ENCODE measurements at places on chromosomes 5 and 9.

DNA sequence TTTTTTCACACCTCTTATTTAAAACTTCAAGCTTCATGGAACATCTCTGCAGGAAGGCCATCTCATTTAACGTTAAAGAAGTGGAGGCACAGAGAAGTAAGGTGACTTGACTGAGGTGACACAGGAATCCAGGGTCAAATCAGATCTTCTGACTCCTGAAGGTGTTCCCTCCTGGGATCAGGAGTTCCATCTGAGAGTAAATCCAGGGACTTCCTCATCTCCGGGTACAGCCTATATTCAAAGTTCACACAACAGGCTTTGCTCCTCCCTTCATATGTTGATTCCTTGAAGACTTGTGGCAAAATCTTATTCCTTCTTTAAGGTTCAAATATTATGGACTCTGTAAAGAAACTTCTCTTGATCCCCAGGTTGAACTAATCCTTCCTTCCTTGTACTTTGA lies 313.1 kb upstream of the CLINT1 start:
- DNase-seq = no peak

- no peak for DNase-seq
Observed at GRCh38 chr9:98925956-98926355, 17.8 kb upstream of the COL15A1 start.

GRCh38 chr5:75706775-75707174 lies 10.5 kb downstream of the POC5 start:
- no peak for DNase-seq

GRCh38 chr5:28766565-28767158 lies 1728.3 kb upstream of the CDH9 start:
- no peak for DNase-seq

- no peak for DNase-seq
Observed at GRCh38 chr5:65126542-65127069, 355.1 kb downstream of the ADAMTS6 start.

DNA sequence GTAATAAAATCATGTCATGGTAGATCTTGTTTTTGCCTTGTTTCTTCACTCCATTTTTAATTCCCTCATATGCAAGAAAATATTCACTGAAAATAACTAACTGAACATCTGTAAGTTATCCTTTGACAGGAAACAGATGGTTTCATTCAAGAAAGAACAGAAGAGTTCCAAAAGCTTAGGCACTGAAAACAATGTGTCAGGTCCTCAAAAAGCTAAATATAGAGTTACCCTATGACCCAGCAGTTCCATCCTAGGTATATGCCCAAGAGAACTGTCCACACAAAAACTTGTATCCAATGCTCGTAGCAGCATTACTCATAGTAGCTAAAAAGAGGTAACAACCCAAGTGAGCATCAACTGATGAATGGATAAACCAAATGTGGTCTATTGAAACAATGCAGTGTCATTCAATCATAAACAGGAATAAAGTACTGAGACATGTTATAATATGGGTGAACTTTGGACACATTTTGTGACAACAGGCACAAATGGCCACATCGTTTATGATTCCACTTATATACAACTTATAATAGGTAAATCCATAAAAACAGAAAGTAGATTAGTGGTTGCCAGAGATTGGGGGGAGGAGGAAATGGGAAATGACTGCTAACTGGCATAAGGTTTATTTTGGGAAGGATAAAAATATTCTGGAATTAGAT lies 231.0 kb downstream of the FRMD3 start:
- DNase-seq = no peak

DNA sequence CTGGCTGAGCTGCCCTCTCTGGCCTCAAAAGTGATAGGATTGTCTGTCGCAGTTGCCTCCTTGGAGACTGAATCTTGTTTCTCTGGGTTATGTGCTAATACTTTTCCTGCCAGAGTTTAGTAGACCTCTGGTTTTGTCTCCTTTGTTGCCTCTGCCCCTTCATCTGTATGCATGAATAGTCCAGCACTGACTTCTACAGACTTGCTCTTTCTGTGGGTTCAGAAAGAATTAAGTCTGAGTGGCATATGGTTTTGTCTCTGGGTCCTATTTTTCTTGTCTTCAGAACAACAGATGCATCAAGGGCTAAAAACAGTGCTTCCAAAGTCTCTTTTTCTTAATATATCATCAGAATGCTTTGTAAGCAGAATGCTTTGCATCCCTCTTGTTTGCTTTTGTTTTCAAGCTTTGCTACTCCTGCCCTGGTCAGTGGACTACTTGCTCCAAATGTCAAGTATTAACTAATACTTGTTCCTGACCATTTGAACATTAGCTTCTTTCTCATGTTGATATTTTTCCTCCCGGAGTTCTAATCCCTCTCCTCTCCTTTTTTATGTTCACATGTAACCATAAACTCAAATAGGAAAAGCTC lies 131.7 kb downstream of the UNC13B start:
- no peak for DNase-seq

- DNase-seq = no peak
Observed at GRCh38 chr9:70746316-70746715, 331.9 kb upstream of the KLF9 start.

- DNase-seq = no peak
Observed at GRCh38 chr9:84751921-84752320, 82.4 kb downstream of the NTRK2 start.

DNA sequence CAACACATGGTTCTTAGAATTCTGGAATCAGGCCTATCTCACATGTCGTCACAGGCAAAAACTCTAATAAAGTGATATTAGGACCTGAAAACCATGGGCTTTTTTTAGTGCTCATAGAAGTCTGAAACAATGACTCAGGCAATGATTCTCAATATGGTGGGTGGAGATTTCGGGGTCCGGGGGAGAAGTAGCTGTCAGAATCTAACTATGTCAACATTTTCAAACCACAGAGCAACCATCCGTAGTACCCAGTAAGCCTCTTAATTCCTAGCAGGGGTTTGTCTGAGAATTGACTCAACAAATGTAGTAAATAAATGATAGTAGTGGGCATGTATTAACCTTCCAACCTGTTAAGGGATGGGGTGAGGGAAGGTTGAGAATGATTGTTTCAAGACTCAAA lies 2.6 kb downstream of the AMACR start:
- DNase-seq = no peak

DNA sequence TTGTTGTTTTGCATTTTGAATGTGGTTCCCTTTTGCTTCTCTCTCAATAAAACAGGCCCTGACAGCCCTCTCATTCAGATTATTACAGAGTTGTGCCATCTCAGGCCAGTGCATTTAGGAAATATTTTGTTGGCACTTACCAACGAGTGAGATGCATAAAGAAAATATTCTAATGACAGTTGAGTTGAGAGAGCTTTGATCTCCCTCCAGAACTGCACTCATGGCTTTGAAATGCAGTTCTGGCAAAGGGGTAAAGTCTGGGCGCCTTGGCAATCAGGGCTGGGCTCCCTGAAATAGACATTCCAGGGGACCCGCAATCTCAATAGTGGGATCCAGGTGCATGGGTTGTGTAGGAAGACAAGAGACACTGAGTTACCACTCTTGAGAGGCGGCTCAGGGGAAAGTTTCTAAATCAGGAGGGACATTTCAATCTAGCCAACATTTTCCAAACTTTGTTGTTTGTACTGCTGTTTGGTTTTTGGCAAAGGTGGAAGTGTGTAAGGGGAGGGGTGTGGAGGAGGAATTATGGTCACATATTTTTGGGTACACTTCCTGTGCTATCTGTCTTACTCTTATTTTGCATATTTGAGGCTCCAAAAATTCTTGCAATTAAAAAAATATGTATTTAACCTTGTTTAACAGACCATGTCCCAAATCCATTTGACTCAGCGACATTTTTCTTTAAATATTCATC lies 48.8 kb downstream of the PAPPA start:
- no peak for DNase-seq

DNA sequence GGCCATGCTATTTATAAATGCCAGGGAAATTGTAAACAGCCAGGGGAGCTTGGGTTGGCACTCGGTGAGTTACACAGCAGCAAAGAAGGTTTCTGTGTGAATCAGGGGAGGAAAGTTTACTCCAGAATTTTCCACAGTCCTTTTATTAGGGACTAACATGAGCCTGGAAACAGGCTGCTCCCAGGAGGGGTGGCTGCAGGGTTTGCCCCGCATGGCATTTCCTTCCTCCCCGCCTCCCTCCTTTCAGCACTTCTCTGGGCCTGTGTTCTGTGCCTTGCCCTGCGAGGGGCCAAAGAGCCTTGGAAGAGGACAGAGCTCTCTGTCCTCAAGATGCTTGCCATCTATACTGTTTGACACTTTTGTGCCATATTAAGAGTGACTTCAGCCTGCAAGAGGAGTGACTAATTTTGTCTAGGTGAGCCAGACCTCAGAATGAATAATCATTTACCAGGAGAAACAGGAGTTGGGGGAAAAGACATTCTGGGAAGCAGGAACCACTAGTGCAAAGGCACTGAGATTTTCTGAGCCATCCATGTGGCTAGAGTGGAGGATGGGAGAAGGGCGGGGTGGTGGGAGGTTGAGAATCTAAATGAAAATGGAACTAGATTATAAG lies 1.8 kb downstream of the GSN start:
- DNase-seq = no peak

- no peak for DNase-seq
Observed at GRCh38 chr5:160655717-160656116, 196.3 kb downstream of the ATP10B start.

DNA sequence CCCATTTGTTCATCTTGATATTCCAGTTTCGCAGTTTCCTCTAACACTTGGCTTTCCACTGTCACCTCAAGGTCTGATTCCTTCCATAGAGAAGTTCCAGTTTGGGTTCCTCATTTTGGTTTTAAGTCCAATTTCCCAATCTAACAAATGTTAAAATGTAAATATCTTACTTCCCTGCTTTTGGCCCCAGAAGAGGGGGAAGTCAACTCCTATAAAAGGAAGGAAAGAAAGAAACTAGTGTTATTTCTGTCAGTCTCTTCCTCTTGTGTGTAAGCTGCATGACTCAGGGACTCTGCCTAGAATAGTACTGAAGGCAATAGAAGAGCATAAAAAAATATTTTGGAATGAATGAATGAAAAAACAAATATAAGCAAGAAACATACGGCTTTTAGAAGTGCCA lies 127.5 kb upstream of the CCNG1 start:
- no peak for DNase-seq

DNA sequence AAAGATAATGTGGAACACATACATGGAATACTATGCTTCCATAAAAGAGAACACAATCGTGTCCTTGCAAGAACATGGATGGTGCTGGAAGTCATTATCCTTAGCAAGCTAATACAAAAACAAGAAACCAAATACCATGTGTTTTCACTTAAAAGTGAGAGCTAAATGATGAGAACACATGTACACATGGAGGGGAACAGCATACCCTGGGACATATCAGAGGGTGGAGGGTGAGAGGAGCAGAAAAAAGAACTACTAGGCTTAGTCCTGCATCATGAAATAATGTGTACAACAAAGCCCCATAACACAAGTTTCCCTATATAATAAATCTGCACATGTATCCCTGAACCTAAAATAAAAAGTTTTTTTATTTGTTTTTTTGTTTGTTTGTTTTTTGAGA lies 855.5 kb upstream of the NUDT12 start:
- DNase-seq = no peak

DNA sequence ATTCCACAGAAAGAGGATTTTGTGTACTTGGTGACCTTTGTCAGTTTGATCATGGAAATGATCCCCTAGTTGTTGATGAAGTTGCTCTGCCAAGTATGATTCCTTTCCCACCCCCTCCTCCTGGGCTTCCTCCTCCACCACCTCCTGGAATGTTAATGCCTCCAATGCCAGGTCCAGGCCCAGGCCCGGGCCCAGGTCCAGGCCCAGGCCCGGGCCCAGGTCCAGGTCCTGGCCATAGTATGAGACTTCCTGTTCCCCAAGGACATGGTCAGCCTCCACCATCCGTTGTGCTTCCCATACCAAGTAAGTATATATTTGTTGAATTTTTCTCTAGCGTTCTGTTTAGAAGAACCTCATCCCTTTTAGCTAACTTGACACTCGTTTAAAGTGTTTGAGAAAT lies 30.0 kb downstream of the RBM27 start:
- DNase-seq = no peak

GRCh38 chr9:87570000-87570908 lies 72.6 kb downstream of the DAPK1 start:
- DNase-seq = no peak

GRCh38 chr5:146165460-146165859 lies 17.0 kb downstream of the LARS1 start:
- DNase-seq = no peak

- DNase-seq = no peak
Observed at GRCh38 chr5:14342306-14342705, 199.2 kb downstream of the TRIO start.

- no peak for DNase-seq
Observed at GRCh38 chr9:108961151-108961550, 27.0 kb downstream of the ABITRAM start.

All from stimulated activated CD4-positive, alpha-beta T cell treated with anti-CD3 and anti-CD28 coated beads, Interleukin-1b, Interleukin-23, amount 100 ng/mL, for 4 hours (primary cell).